ENCODE measurements at places on chromosomes 12 and 14. TPM values are rescaled to one million over a fixed set of nuclear protein-coding genes. Genes with fewer than 3 reads are reported as not detected.

Gene CAPZA3
- total RNA-seq: not detected

Gene WNT1
- total RNA-seq: not detected

Gene SRRM4
- not detected for total RNA-seq

Gene CYP27B1
- not detected for total RNA-seq

Gene TMCC3
- 0.65 TPM for total RNA-seq

Gene PTPRR
- total RNA-seq: not detected

Gene CMKLR1
- total RNA-seq: not detected

Gene RDH16
- total RNA-seq: 0.09 TPM

Gene RTN1
- total RNA-seq: 0.27 TPM

Gene KRT80
- total RNA-seq: 0.25 TPM

Gene LRCOL1
- not detected for total RNA-seq

Gene NRIP2
- not detected for total RNA-seq

Gene DAAM1
- 42.9 TPM for total RNA-seq

Gene MANSC4
- total RNA-seq: not detected

Gene AVPR1A
- 0.41 TPM for total RNA-seq

All from fibroblast of the aortic adventitia (primary cell).